Activated CD8-positive, alpha-beta T cell treated with anti-CD3 and anti-CD28 coated beads, Interleukin-2, amount 10 ng/mL, durations not matched to agents 7 days and 5 days (primary cell): ENCODE measurements at places on chromosomes 7 and 10.

GRCh38 chr7:68805159-68805558 lies 793.1 kb upstream of the AUTS2 start:
- no peak for DNase-seq

GRCh38 chr7:79590916-79591623 lies 137.6 kb upstream of the MAGI2 start:
- DNase-seq, result no peak

DNA sequence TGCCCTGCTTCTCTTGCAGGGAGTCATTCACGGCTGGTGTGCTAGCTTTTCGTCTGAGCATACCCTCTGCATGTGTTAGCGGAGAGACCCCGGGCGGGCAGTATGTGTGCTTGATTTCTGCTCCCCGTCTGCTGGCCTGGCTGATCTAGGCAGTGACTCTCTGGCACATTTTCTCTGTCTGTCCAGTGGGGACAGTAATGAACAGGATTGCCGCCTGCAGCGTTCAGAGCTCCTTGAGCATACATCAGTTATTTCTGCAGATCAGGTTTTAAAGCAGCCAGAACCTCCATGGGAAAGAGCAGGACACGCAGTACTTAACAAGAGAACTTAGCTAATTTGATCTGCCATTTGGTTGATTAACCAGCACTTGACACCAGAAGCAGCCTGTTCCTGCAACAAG lies 242.5 kb downstream of the CELF2 start:
- no peak for DNase-seq

- DNase-seq, result no peak
Measured at GRCh38 chr7:7972922-7973594, 4.5 kb downstream of the GLCCI1 start.

DNA sequence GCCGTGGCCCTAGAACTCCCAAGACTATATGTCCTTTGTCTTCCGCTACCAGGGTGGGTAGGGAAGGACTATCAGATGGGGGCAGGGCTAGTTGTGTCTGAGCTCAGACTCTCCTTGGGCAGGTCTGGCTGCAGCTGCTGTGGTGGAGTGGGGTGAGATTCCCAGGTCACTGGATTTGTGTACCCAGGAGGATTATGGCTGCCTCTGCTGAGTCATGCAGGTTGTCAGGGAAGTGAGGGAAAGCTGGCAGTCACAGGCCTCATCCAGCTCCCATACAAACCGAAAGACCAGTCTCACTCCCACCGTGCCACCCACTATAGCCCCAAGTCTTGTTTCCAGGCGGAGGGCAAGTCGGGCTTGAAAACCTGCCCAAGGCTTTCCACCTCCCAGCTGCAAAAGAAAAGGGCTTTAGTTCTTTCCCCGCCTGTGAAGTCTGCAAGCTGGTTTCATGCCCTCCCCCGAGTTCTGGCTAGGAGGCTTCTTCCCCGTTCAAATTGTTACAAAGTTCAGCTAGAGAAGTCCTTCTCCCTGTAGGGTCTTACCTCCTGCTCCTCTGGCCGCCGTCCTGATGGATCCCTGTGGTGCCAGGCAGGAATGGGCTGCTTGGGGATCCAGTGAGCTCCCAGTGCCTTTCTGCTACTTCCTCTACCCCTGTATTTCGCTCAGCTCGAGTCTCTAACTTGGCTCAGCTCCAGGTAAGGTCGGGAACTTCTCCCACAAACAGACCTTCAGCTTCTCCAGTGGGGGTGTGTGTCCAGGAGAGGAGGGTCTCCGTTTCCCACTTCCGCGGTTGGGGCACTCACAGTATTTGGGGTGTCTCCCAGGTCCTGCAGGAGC lies 106.8 kb upstream of the FGL2 start:
- no peak for DNase-seq

DNA sequence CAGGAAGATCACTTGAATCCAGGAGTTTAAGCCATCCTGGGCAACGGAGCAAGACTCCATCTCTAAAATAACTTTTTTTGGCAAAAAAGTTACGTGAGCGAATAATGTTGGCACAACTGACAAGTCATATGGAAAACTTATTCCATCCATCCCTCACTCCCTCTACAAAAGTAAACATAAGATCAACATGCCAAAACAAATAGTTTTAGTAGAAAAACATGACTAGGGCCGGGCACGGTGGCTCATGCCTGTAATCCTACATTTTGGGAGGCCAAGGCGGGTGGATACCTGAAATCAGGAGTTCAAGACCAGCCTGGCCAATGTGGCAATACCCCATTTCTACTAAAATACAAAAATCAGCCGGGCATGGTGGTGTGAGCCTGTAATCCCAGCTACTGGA lies 25.6 kb downstream of the SLC25A16 start:
- no peak for DNase-seq

- no peak for DNase-seq
Measured at GRCh38 chr10:10209167-10209566, 808.5 kb upstream of the CELF2 start.

GRCh38 chr7:36083626-36084380 lies 69.3 kb upstream of the EEPD1 start:
- DNase-seq, result no peak

DNA sequence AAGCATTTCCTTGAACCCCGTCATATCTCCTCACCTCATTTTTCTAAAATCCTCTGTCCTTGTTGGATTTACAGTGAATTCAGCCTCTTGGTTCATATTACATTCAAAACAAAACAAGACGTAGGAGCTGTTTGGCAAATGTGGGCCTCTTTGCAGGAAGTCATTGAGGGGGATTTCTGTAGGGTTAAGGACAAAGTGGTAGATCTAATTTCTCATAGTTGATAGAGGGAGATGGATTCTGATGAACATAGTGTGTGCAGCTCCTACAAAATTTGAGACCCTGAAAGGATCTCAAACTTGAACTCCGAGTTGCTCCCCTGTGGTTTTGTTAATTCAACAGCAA lies 682 bp downstream of the TBXAS1 start:
- DNase-seq, result no peak

- no peak for DNase-seq
Measured at GRCh38 chr10:133156674-133157579, 3.1 kb upstream of the KNDC1 start.

- no peak for DNase-seq
Measured at GRCh38 chr7:36928718-36929117, 204.4 kb upstream of the AOAH start.

GRCh38 chr10:28676968-28677887 lies at the start of gene BAMBI:
Gene BAMBI, plus strand, starts transcription at chr10:28677521. Its CDS starts 377 bp downstream, at chr10:28677898.
- DNase-seq, result peak; percentile 91

GRCh38 chr10:13462551-13462950 lies 66.3 kb downstream of the BEND7 start:
- no peak for DNase-seq

- DNase-seq, result no peak
Measured at GRCh38 chr10:103703941-103704919, 151.1 kb downstream of the SH3PXD2A start.

GRCh38 chr10:7529638-7530037 lies 118.8 kb upstream of the SFMBT2 start:
- no peak for DNase-seq

DNA sequence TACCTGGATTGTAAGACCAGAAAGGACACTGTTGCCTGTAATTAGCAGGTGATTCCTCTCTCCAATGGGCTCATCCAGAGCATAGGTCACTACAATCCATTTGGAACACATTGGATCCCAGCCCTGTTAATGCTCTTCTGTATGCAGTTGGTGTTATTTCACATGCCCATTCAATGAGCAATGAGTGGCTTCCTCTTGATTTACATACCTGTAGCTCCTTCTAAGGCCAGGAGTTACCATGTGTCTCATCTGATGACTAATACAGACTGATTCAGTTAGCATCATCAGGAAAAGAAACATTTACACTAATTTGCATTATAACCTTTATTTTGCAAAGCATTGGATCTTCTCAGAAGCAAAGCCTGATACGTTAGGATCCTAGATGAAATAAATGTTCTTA lies 83.1 kb upstream of the NPVF start:
- DNase-seq, result no peak

DNA sequence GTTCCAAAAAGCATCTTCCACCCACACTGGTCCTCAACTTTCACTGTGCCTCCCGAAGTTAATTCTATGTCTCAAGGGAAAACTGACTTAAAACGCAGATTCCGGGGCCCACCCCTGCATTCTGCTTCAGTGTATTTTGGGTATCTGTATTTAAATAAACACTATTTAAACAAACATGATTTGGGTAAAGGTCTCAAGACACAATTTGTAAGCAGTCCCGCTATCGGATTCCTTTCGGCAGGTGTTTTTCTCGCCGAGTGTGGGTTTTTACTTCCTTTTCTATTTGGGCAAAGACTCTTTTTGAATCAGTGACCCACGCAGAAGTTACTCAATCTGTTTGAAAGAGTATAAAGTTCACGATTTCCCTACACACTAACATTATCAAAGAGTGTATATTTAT lies 1.2 kb downstream of the PDIA4 start:
- no peak for DNase-seq

GRCh38 chr7:149855361-149856305 lies 17.5 kb downstream of the ZNF862 start:
- DNase-seq, result no peak

DNA sequence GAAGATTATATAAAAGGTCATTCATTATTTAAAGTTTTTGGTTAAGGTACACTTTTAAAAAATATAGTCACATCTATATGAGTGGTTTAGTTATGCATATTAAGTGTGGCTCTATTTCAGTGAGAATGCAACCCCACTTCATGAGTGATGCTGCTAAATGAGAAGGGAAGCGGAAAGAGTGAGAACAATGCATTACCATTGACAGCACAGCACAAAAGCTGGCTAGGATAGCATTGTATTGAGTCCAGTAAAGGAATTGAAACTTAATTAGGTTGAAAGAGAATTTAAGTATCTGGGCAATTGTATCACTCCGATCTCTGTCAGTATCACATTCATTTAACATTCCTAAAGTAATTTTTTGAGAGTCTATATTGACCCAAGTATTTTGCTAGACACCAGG lies 13.2 kb downstream of the POM121L12 start:
- DNase-seq, result no peak

DNA sequence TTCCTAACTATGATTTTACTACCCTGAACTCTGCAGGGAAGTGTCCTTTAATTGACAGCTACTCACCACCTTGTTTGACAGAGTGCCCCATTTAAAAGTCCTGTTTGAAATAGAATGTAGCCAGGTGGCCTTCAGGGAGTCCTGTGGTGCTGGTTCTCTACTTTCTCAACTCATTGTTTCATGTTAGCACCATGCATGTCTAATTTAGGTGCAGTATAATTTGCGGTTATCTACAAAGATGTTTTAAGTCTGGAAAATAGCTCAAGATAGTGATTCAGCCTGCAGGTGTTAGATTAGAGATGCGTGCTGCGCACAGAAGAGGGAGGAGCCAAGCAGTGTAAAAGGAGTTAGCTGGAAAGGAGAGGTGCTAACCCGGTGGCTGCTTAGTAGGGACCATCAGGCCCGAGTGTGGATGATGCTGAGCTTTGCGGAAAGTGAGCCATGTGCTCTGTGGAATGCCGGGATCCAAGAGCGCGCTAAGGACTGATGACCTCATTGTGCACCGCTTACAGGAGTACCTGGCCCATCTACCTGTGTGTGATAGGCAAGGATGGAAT lies 1.2 kb downstream of the CCM2 start:
- peak; percentile 58 for DNase-seq

GRCh38 chr7:150415161-150416153 lies 35.0 kb upstream of the GIMAP8 start:
- DNase-seq, result no peak

DNA sequence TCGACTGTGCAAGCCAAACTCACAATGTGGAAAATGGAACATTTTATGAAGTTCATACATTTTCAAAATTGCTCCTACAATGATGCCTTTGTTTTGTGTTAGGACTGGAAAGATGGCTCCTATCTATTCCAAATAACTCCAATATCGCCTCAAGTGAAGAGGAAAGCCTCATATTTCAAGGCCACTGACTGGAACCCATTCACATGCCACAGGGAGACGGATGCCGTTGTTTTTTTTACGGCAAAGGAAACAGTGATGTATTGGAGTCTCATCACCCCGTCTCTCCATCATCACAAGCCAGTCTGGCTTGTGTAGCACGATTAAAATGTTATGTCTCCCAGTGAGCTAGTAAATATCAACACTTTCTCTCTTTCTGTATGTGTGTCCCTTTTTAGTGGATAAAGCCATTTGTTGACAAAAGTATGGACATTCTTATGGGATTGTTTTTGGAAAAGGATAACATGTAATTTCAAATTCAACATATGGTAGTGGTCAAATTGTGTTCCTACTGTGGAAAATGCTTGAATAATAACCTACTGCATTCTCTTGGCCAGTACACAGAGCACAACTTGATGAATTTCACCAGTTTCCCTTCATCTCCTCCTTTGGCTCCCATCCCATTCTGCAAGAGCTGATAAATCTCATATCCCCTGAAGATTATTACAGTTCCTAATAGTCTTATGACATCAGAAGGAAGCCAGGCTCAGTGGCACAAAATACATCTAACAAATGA lies 109.5 kb upstream of the PITRM1 start:
- DNase-seq, result no peak

GRCh38 chr7:44431091-44431608 lies 59.3 kb downstream of the NUDCD3 start:
- peak; percentile 36 for DNase-seq

GRCh38 chr10:22713853-22714478 lies 412 bp downstream of the PIP4K2A start:
- DNase-seq, result peak; percentile 55

- no peak for DNase-seq
Measured at GRCh38 chr7:5689716-5690115, 91.7 kb downstream of the RNF216 start.

GRCh38 chr7:4361774-4362173 lies 320.3 kb upstream of the FOXK1 start:
- no peak for DNase-seq

DNA sequence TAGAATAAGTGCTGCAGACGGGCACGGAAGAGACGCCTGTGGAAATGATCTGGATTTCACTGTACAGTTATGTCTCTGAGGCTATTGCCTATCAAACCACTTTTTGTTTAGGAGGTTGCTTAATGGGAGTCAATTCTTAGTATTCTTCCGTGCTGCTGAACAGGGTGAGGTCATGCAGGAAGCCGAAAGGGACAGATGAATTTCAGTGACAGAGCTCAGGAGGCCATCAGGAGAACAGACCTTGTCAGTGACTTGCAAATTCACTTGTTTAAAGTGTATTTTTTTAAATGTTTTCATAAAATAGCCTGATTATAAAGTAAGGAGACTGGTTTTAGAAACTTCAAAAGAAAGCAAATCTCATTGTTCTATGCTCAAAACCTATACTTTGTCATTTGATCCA lies 58.9 kb downstream of the XRCC2 start:
- no peak for DNase-seq

GRCh38 chr7:107045980-107046379 lies 1.5 kb downstream of the PRKAR2B start:
- DNase-seq, result no peak

GRCh38 chr7:47895026-47895425 lies 53.2 kb downstream of the PKD1L1 start:
- no peak for DNase-seq

DNA sequence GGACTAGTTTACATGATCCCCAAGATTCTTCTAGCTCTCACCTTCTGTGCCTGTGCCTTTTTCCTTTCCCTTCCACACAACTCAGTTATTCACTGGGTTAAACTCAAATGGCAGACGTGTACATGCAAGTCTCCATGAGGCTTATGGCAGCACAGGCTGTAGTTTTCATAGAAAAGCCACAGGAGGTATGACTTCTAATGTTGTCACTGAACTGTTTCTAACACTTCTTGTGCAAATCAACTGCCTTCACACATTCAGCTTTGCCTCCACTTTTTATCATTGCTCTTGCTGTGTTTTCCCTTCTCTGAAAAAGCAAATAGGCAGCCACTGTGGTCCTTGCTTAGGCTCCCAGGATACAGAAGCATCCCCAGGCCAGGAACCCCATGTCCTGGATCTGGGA lies 5.3 kb upstream of the GIMAP5 start:
- peak; percentile 60 for DNase-seq
